ENCODE measurements at places on chromosomes 5 and 9.

DNA sequence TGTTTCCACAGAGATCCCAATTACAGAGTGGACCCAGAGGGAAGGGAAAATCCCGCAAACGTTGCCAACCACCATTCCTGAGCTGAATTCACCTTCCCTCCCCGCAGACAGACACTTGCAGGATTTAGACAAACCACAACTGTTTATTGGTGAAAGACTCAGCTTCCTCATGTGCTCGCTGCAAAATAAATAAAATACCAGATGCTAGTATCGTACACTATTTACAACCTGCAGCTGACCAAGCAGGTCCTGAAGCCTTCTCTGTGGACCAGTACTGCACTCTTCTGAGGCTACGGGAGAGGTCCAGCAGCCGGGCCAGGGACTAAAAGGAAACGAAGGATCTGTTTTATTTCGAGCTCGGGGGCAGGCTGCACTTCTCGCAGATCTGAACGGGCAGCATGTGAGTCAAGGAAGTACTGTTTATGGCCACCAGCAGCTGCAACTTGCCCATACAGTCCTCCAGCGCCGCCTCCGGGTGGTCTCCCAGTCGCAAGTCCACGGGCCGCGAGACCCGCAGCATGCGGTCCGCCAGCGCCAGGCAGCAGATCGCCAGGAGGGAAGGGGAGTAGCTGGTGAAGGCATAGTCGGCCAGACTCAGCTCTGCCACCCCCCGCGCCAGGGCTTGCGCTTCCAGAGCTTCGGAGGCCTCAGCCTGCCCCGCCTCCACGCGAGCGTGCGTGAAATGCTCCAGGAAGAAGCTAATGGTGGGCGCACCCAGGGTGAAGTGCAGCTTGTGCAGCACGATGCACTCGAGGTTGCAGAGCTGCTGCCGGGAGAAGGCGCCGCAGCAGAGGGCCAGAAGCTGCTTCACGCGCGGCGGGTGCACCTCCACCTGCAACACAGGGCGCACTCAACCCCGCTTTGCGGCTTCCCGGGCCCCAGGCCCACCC lies 2.1 kb downstream of the CCNO start:
- no peak for DNase-seq

GRCh38 chr5:73648515-73648914 lies 22.5 kb downstream of the ARHGEF28 start:
- no peak for DNase-seq

GRCh38 chr9:101469026-101469425 lies 33.5 kb upstream of the ALDOB start:
- no peak for DNase-seq

- DNase-seq = no peak
These were observed 413.2 kb upstream of the ACTBL2 start for GRCh38 chr5:57895766-57896165.

GRCh38 chr9:117317192-117317591 lies 97.7 kb downstream of the ASTN2 start:
- no peak for DNase-seq

GRCh38 chr9:98794802-98795201 lies 1.6 kb downstream of the ANKS6 start:
- no peak for DNase-seq

- DNase-seq = no peak
These were observed 40.7 kb upstream of the HSD17B4 start for GRCh38 chr5:119411361-119412278.

Measured in iPS DF 19.7 (cell line).